ENCODE measurements at places on chromosomes 2 and 18.

DNA sequence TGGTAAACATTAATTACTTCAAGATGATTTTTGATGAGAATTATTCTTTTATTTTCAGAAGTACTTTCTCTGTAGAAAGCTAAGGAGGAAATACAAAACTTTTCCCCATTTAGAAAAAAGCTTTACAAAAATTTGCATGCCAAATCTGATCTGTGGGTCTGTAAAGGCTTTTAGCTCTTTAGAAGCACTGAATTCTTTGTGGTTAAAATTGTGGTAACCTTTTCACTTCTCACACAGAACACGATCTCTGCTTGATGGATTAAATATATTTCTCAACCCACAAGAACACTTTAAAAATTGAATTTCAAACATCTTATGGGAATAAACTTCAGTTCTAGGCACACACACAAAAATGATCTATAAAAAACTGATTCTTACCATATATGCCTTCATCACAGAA lies 63.7 kb downstream of the VIL1 start:
- DNase-seq, result no peak

GRCh38 chr2:73000808-73001570 lies 70.5 kb downstream of the SFXN5 start:
- DNase-seq, result no peak

GRCh38 chr2:174840436-174840835 lies 76.2 kb upstream of the CHRNA1 start:
- no peak for DNase-seq

DNA sequence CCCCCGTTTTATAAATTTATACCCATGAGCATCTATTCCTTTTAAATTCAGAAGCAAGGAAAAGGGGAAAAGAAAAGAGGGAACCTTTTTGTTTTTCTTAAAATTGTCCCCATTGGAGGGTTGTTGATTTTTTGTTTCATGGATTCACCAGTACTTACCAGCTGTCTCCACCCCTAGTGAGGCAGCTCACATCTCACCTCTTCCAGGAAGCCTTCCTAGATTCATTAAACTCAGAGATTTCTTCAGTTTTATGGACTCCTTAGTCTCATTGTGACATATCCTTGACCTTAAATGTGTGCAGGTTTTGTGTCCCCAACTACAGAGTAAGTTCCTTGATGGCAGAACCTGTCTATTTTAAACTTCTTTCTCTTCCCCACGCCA lies 35.9 kb downstream of the EFR3B start:
- no peak for DNase-seq

GRCh38 chr18:56977309-56977708 lies 169.6 kb upstream of the BOD1L2 start:
- DNase-seq, result no peak

All from NCI-H1930 (cell line).